ENCODE measurements at places on chromosomes 3 and 15.

DNA sequence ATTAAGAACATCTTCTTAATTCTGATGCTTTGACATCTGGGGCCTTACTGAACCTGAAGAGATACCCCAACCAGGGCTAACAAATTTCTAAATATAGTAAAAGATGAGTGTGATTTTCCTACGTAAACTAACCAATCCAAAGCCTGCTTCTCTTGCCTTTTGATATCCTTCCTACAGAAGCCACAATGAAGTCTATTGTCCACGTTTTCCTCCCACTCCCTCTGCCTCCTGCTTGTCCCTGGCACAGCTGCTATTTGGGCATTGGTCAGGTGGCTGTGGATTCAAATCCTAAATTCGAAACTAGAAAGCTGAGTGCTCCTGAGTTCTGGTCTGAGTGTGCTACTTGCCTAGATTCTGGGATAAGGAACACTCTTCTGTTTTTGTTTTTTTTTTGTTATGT is 17.4 kb upstream of the MKRN3 start:
- DNase-seq = no peak

DNA sequence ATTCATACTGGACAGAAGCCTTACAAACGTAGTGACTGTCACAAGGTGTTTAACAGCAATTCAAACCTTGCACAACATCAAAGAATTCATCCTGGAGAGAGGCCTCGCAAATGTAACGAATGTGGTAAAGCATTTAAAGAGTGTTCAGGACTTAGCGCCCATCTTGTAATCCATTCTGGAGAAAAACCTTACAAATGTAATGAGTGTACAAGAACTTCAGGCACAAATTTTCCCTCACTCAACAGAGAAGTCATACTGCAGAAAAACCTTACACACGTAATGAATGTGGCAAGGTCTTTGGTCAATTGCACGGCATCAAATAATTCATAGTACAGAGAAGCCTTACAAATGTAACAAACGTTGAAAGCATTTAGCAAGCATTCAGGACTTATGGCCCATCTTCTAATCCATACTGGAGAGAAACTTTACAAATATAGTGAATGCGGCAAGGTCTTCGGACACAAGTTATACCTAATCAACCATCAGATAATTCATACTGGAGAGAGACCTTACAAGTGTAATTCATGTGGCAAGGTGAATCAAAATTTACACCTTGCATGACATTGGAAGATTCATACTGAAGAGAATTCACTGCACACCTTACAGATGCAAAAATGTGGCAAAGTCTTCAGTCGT is 27.5 kb downstream of the SPCS1 start:
- no peak for DNase-seq

GRCh38 chr3:150311156-150311555 is 96.9 kb upstream of the TSC22D2 start:
- DNase-seq = no peak

GRCh38 chr3:194606941-194607340 is 26.3 kb downstream of the TMEM44 start:
- DNase-seq = no peak

DNA sequence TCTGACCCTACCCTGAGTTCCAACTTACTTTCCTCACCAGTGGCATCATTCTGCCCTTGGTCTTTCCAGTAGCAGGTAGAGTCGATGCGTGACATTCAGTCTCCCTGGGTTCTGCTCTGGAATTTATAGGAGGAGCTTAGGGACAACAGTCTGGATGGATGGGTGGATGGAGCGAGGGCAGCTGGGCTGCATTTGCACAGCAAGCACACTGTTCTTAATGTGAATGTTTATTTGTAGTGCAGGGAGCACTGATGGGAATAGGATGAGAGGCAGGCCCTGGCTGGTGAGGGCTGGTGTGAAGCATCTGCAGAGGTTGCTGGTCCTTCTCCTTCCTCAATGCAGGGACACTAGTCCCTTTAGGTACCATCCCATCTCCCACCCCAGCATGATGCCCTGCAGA is 176.2 kb downstream of the EPHB1 start:
- DNase-seq = no peak

DNA sequence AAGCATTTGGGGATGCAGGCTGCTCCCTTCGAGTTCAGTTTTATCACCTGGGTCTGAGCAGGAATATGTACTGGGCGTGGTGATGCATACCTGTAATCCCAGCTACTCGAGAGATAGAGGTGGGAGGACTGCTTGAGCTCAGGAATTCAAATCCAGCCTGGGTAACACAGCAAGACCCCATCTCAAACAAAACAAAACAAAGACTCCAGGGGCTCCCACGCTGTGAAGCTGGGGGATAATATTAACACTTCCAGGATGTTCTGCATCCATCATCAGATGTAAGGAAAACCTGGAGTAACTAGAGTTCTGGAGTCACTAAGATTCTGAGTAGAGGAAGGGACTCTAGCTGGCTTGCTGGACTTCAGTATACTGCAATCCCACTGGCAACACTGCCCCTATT is 40.6 kb downstream of the LYZL4 start:
- no peak for DNase-seq

All from non-pigmented ciliary epithelial cell (primary cell).